ENCODE measurements at places on chromosomes 16 and 17. TPM values are rescaled to one million over a fixed set of nuclear protein-coding genes. Genes with fewer than 3 reads are reported as not detected.

Gene TOX3
- total RNA-seq, result not detected

Gene CDK12
- total RNA-seq, result 16.7 TPM

Gene NTHL1
- total RNA-seq, result 26.2 TPM

Gene GRAPL
- total RNA-seq, result 1.5 TPM

Gene KRT24
- total RNA-seq, result not detected

Gene EPX
- not detected for total RNA-seq

Gene SLFN5
- total RNA-seq, result 11.4 TPM

GRCh38 chr17:79865351-79866210, 26.3 kb upstream of the CBX4 start:
- DNase-seq, result no peak

GRCh38 chr16:73034374-73034773, 13.6 kb downstream of the ZFHX3 start:
- DNase-seq, result no peak

- no peak for DNase-seq
Measured at GRCh38 chr16:87044032-87044382, 273.2 kb downstream of the C16orf95 start.

- DNase-seq, result no peak
Measured at GRCh38 chr17:40419559-40420331, 2.0 kb upstream of the TOP2A start.

Measured in Right ventricle myocardium superior (tissue), 1 donor.